Activated CD4-positive, alpha-beta memory T cell treated with anti-CD3 and anti-CD28 coated beads for 36 hours (primary cell): ENCODE measurements at places on chromosomes 4 and X.

DNA sequence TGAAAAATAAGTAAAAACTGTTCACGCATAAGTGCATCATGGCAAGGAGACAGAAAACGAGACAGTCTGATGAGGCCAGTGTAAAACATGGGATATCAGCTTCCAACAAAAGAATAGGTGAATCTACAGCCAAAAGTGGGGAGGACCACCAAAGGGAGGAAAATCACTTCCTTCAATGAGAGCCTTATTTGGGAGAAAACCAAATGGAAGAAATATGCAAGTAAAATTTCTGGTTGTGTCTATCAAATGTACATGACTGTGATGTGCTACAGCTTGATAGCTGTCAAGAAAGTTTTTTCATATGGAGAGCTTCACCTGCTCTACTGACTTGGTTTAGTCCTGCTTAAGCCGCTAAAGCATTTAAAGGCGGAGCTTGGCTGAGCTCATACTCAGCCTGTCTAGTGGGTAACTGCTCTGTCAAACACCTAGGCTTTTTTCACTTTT is 66.2 kb downstream of the MAGEA1 start:
- DNase-seq, result no peak

DNA sequence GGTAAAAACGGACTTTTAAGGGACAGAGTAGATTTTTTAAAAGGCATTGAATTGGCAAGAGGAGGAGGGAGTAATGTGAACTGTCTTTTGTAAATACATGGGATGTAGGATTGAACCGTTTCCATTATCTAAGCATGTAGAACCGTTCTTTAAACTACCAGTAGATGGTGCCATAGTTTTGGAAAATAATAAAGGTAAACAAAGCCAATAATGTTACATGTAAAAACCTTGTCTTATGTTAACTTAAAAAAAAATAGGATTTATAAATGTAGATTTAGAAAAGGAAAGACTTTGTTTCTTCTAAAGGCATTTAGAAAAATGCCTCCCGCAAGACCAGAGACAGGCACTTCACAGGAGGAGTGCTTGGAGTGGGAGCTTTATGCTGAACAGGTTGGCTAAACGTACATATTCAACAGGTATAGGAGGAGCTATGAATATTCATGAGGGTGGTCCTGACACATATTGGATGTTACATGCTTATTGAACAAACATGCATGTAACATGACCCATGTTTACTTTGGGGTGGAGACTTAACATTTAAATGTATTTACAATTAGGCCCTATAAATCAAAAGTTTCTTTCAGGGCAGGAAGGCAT is 45.5 kb upstream of the FAM241A start:
- DNase-seq, result no peak

DNA sequence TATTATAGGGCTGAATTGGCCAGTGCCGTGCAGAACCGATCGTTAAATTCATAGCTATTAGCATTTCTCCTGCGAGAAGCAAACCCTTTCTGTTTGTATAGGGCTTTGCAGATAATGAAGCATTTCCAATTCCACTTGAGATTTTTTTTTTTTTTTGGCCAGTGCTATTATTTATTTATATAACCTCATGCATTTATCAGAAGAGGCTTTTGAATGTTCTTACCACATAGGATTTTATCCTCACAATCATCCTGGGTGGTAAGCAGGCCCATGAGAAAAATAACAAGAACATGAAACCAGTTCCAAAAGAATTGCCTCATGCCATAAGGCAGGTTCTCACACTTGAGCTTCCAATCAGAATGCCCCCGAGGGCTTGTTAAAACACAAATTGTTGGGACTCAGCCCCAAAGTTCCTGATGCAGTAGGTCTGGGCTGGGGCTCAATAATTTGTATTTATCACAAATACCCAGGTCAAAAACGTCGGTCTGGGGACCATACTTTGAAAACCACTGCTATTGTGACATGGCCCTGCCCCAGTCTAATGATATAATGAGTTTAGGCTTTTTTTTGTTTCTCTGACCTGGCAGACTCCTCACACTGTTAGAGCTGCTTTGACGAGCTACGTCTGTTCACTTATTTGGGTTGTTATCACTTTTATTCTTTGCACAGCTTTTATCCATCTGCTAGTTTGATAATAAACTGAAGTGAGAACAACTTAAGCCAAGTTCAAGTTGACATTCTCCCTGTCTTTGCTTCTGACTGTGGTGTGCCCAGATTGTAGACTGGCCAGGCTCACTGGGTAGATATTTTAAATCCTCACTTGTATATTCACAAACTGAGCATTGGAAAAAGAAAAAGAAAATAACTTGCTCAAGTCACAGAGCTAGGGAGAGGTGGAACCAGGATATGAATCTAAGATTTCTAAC is 20.1 kb downstream of the SUPT20HL1 start:
- DNase-seq, result no peak

DNA sequence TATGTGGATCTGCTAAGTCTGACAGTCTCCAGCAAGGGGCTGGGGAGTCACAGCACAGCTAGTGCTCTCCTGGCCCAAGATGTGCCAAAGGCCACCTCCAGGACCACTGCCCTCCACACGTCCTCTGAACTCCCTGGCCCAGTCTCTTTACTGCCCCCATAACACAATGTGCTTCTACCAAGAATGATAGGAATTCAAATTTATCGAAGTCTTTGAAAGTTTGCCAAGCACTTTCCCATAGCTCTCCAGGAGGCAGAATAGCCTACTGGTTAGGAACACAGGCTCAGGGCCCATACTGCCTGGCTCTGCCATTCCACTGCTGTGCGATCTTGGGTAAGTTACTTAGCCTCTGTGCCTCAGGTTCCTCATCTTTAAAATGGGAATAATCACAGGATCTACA is 86.7 kb downstream of the NHSL2 start:
- no peak for DNase-seq

DNA sequence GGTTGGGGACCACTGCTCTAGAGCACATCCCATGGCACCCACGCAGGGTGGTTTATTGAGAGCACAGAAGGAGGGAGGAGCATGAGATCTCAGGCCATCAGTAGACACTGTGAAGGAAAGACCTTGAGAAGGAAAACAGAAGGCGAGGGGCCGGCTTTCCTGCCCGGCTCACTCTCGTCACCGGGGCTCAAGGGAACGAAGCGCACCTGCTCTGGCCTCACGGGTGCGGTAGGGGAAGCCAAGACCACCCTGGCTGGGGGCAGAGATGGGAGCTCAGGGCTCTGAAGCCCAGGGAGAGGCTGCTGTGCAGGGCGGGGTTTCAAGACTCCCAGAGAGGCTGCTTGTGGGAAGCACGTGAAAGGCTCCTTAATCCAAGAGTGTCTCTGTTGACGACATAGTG is 105.9 kb downstream of the TNIP2 start:
- no peak for DNase-seq

DNA sequence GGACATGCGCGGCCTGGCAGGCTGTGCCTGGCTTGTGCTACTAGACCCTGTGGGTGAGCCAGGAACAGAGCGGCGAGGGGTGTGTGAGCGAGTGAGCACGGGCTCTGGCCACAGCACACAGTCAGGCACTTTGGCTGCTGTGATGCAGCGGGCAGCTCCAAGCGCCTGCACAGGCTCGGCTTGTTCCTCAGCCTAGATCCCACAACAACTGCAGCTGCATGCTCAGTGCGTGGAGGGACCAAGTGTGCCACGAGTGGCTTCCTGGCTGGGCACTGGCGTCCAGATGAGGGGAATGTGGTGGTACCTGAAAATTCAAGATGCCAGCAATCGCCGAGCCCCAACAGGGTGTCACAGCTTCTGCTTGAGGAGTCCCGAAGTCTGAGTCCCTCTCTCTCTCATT is 1056.6 kb downstream of the RAPGEF2 start:
- no peak for DNase-seq

GRCh38 chrX:37320541-37321203 is 28.5 kb upstream of the PRRG1 start:
- no peak for DNase-seq

- DNase-seq, result peak; percentile 26
Measured at GRCh38 chr4:825063-825970, 612 bp downstream of the CPLX1 start.

DNA sequence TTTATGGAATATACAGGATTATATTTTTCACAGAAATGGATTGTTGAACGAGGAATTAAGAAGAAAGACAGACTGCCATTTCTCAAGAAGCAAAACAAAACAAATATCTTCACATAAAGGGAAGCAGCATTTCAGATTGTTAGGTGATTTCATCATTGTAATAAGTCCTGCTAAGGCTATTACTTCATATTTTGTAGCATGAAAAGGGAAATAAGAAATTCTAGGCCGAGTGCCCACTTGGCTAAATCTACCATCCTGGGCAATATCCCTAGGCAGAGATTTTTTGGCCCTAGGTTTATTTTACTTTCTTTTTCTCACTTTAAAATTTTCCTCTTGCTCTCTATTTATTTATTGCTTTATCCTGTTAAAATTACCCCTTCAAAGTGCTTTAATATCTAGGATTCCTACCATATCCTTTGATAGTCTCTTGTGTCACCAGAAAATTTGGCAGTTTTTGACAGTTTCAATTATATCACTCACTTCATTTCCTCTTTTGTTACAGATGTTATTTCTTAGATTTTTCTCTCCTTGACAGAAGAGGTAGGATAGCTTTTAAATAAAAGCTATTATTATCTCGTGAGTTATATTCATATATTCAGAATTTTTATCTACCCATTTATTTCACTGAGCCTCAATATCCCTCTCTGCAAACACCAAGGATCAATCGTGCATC is 142.3 kb downstream of the PDGFC start:
- no peak for DNase-seq

DNA sequence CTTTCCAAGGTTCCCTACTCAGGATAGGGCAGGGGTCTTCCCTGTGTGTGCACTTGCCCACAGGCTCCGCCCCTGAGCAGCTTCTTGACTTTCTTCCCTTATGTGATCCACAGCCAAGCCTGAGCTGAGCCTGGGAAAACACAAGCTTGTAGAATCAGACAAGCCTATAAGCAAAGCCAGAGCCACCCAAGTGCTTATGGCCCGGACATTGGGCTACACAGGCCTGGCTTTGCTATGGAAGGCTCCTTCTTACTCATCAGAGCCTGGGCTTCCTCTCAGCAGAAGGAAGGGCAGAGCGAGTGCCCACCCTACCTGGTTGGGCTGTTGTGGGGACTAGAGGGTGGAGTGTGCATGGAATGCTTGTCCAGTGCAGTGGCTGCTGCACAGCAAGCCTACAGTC is 1.3 kb upstream of the TNIP2 start:
- DNase-seq, result no peak

GRCh38 chr4:15498356-15498755 is 28.7 kb downstream of the CC2D2A start:
- DNase-seq, result no peak

DNA sequence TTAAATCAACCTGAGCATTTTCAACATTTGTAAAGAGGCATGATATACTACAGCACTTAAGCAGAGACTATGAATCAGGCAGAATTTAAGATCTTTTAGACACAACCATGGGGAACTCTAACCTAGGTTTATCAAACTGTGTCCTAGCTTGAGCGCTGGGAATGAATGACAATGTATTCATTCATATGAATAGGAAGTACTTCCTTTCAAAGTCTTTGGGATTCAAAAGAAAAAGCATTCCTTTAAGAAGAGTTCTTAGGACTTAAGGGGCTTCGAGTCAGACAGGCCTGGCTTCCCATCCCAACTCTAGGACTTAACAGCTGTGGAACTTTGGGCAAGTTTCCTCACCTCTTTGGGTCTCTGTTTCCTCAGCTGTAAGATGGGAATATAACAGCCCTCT is 104.6 kb downstream of the ANAPC4 start:
- DNase-seq, result no peak

DNA sequence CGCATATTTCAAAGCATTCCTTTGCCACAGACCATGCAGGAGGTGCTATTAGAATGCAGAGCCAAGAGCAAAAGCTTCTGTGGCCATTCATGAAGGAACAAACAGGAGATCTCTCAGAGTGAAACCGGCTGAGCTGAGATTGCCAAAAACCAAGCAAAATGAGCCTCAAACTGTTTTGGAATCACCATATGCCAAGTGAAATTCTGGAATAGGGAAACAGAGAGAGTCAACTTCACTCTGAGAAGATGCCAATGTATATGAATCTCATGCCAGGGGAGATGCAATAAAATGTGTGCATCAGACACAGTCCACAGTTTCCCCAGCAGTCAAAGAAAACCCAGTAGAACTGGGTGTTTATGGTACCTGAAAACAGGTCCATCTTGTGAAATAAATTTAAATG is 42.3 kb downstream of the SRPX start:
- DNase-seq, result no peak

- DNase-seq, result no peak
Measured at GRCh38 chr4:172826861-172827260, 341.8 kb upstream of the GALNT7 start.

DNA sequence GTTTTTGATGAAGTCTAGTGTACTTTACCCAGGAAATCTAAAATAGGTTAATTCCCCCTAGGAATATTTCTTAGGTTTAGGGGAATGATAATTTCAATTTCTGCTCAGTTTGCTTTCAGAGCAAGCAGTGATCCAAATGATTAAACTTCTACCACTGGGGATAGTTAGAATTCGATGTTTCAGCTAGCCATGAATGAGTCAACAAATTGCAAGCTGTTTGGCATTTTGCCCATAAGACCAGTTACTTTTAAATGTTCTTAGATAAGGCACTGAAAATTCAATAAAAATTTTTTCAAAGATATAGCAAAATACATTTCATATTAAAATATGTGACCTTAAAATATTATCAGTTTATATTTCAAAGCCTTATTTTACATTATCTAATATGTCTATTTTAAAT is 993.6 kb downstream of the ARAP2 start:
- no peak for DNase-seq

DNA sequence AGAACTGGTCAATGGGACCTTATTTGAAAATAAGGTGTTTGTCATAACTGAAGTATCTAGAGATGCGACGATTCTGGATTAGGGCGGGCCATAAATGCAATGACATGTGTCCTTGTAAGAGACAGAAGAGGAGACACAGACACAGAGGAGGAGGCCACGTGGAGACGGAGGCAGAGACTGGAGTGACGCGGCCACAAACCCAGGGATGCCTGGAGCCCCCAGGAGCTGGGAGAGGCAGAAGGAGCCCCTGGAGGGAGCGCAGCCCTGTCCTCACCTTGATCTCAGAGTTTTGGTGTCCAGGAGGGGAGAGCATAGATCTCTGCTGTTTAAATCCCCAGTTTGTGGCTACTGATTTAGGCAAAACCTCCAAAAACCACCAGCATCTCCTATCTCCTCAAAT is 5.0 kb downstream of the GTPBP6 start:
- DNase-seq, result no peak

GRCh38 chr4:40553995-40554394 is 75.7 kb downstream of the RBM47 start:
- DNase-seq, result no peak

DNA sequence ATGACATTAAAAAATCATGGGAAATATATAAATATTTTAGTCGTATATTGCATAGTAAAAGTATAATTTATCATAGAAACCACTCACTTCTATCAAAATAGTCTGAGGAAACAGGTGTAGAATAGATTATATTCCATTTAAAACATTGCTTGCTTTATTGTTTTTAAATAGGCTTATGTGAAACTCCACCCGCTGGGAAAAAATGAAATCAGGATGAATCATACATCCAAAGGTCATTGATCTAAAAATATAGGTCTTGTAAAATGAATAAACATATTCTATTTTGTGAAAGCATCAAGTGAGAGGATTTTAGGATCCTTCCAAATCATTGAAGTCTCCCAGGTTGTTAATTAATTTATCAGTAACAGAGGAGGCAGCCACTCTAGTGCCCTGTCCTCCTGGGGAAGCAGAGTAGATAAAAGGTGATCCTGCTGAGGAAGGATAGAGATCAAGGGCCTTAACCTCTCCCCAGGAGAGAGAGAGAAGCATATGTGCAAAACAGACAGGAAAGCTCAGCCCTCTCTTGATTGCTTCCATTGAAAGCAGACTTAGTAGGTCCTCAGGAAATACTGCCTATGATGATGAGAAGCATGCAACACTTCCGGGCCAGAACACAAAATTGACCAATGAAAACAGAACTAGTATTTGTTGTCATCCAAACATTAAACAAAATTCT is 96.8 kb upstream of the MAP9 start:
- DNase-seq, result no peak
